ENCODE measurements at places on chromosomes 13 and 19. TPM values are rescaled to one million over a fixed set of nuclear protein-coding genes. Genes with fewer than 3 reads are reported as not detected.

ZNF649 gene
- 8.1 TPM for total RNA-seq

TNNT1 gene
- 2.5 TPM for total RNA-seq

CLEC17A gene
- total RNA-seq, result not detected

ZNF726 gene
- 1.4 TPM for total RNA-seq

TRPC4 gene
- total RNA-seq, result 2.6 TPM

TEX29 gene
- total RNA-seq, result 3.6 TPM

AMER2 gene
- total RNA-seq, result not detected

TNFSF11 gene
- not detected for total RNA-seq

KLK12 gene
- not detected for total RNA-seq

MAMSTR gene
- 0.12 TPM for total RNA-seq

CBARP gene
- total RNA-seq, result 1.1 TPM

SERPINE3 gene
- not detected for total RNA-seq

FAM216B gene
- not detected for total RNA-seq

ATP5F1D gene
- total RNA-seq, result 63.1 TPM

CATSPERD gene
- not detected for total RNA-seq

PSG11 gene
- total RNA-seq, result not detected

MED4 gene
- 35.5 TPM for total RNA-seq

ZNF433 gene
- total RNA-seq, result 3.2 TPM

TMEM272 gene
- total RNA-seq, result not detected

LHB gene
- total RNA-seq, result not detected

PDCD5 gene
- total RNA-seq, result 126 TPM

PLPPR2 gene
- 7.1 TPM for total RNA-seq

FLT3 gene
- not detected for total RNA-seq

EBI3 gene
- not detected for total RNA-seq

PRR19 gene
- not detected for total RNA-seq

ANGPTL4 gene
- 7.4 TPM for total RNA-seq

KIR3DL2 gene
- total RNA-seq, result not detected

CGB7 gene
- 0.23 TPM for total RNA-seq

DAND5 gene
- total RNA-seq, result not detected

USHBP1 gene
- total RNA-seq, result 1.1 TPM

ONECUT3 gene
- total RNA-seq, result not detected

PEAK3 gene
- total RNA-seq, result not detected

CNN1 gene
- 9.2 TPM for total RNA-seq

ZNF112 gene
- total RNA-seq, result 6.7 TPM

ZNF497 gene
- 0.68 TPM for total RNA-seq
